ENCODE measurements at places on chromosomes 1 and 21. TPM values are rescaled to one million over a fixed set of nuclear protein-coding genes. Genes with fewer than 3 reads are reported as not detected.

DNA sequence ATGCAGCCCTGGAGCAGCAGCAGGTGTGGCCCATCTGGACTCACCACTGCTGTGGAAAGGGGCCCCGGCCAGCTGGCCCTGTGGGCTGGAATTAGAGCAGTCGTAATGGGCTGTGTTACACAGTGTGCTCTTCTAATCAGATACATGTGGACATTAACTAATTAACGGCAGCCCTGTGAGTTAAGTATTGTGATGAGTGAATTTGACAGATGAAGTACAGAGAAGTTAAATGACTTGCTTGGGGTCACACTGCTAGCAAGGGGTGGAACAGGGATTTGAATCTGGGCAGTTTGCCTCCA is 58.6 kb downstream of the MDM4 start:
- no peak for DNase-seq

GRCh38 chr1:202888221-202888530 is 773 bp downstream of the RABIF start:
- no peak for DNase-seq

- no peak for DNase-seq
Observed at GRCh38 chr1:239772446-239772845, 319.2 kb upstream of the FMN2 start.

- DNase-seq, result no peak
Observed at GRCh38 chr1:16965486-16966067, 14.8 kb downstream of the MFAP2 start.

- no peak for DNase-seq
Observed at GRCh38 chr21:33643658-33644311, 1.5 kb downstream of the ITSN1 start.

- no peak for DNase-seq
Observed at GRCh38 chr1:183093786-183094298, 70.6 kb downstream of the LAMC1 start.

DNA sequence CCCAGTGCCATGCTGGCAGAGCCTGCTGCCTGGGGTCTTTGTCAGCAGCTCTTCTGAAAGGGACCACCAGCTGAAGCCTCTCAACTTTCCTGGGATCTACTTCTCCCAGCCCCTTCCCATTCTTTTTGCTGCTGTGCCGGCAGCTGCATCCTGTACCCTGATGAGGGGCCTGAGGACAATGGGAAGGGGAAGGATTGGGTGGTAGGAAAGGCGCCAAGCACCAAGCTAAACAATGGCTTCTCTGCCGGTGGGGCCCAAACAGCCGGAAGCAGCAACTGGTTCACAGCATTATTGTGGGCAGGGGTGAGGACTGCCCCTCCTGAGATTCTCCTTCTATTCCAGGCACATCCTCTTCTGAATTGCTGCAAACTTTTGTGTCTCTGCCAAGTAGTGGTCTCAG is 5.0 kb upstream of the EFCAB14 start:
- no peak for DNase-seq

DNA sequence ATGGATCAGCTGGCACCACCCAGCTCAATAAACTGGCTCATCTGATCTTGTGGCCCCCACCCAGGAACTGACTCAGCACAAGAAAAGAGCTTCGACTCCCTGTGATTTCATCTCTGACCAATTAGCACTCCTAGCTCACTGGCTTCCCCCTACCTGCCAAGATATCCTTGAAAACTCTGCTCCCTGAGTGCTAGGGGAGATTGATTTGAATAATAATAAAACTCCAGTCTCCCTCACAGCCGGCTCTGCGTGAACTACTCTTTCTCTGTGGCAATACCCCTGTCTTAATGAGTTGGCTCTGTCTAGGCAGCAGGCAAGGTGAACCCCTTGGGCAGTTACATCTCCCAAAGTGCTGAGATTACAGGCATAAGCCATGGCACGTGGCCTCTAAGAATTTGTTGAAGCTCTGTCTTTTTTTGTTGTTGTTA is 11.8 kb upstream of the RHBDL2 start:
- no peak for DNase-seq

GRCh38 chr1:192896376-192896775 is 87.5 kb downstream of the RGS2 start:
- DNase-seq, result no peak

GRCh38 chr1:63012339-63012738 is 228.4 kb downstream of the ATG4C start:
- no peak for DNase-seq

Gene MIXL1
- total RNA-seq, result not detected

Gene VHLL
- not detected for total RNA-seq
